ENCODE measurements at places on chromosomes 3 and 15.

- no peak for DNase-seq
These were observed 2.3 kb downstream of the FLNB start for GRCh38 chr3:58010562-58010961.

DNA sequence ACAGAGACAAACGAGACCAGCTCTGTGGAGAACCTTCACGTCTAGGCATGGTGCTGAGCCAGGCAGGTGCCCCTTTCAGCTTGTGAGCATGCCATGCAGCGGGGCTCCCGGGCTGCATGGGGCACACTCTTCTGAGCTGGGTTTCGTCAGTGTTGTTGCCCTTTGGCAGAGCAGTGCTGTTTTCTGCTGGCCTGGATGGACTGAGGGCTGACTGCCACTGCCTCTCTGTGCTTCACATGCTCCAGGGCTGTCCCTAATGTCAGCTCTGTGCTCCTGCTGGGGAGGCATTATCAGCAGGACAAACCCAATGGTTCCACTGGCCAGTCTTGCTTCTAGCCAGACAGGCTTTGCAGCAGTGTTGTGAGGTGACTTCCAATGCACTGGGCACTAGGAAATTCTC is 9.5 kb downstream of the GASK1A start:
- DNase-seq, result no peak

- peak; percentile 3 for DNase-seq
These were observed 357.7 kb downstream of the CLSTN2 start for GRCh38 chr3:140292684-140293083.

DNA sequence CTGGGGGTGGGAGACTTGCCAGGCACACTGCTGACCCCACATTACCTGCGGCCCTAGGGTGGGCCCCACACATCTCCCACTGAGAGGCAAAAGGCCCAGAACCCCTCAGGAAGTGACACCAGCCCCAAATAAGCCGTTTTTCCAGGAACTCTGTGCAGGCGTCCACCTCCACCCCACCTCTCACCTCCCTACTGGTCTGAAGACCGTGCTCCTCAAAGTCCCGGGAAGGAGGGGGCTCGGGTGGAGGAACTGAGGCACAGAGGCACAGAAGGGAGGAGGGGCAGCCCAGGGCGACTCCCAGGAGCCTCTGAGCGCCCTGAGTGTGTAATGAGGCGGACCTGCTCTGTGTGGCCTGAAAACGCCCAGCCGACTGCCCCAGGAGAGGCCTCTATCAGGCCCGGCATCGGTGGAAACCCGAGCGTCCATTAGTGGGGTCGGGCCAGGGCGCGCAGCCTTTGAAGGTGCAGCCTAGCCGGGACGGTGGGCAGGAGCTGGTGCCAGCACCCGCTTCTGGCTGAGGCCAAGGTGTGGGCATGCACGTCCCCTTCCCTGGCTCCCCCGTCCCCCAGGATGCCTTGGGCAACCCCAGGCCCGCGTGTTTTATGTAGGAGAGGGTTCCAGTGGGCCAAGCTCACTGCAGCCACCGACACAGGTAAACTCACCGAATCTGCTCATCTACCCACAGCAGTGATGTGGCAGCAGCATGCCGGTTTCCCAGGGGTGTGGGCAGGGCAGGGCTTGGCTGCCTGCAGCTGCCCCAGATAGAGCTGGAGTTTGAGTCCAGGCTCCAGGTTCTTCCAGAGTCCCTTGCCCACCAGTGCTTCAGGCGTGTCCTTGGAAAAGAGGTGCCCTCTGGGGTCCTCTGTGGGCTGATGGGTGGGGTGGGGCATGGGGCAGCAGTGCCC is 55.8 kb downstream of the DNAJB8 start:
- no peak for DNase-seq

DNA sequence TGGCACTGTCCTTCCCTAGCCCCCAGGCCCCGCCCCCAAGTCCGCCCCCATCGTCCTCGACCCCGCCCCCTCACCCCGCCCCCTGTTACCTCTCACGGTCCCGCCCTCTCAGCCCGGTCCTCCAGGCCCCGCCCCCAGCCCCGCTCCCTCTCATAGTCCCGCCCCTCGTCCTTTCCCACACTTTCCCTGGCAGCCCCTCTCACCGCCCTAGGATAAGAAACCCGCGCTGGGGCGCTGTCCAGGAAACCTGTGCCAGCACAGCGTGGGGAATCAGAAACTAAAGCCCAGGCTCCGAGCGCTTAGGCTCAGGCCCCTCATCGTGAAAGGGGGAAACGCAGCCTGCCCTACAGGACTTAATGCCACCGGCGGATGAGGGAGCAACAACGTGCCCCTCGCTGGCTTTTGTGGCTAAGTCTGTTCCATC is 20.9 kb downstream of the TRPM1 start:
- no peak for DNase-seq

- no peak for DNase-seq
These were observed 242.4 kb downstream of the KCNMB2 start for GRCh38 chr3:178778589-178778988.

DNA sequence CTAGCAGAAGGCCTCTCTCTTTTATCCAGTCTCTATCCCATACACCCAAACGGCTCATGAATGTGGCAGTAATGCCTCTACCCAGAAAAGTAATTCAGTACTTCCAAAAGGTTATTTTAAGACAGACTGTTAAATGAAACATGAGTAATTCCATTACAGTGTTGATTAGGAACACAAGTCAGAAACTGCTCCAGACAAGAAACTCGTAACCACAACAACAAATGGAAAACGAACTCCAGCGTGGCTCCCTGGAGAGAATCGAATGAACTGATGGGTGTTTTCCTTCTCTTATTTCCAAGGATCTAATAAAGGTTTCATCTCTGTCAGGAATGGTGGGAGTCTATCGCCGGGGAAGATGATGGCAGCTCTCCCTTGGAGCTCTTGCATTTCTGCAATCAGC is 228.4 kb downstream of the MAGI1 start:
- no peak for DNase-seq
